ENCODE measurements at places on chromosomes 13 and 19.

- no peak for DNase-seq
Observed at GRCh38 chr13:25046274-25046984, 49.5 kb upstream of the PABPC3 start.

DNA sequence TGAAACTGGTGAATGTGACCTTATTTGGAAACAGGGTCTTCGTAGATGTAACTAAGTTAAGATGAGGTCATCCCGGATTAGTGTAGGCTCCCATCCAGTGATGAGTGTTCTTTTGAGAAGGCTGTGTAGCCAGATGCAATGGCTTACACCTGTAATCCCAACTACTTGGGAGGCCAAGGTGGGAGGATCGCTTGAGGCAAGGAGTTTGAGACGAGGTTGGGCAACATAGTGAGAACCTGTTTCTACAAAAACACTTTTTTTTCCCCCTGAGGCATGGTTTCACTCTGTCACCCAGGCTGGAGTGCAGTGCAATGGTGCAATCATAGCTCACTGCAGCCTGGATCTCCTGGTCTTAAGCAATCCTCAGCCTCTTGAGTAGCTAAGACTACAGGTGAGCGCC, 36.4 kb downstream of the FBN3 start:
- DNase-seq: no peak

GRCh38 chr13:23960566-23961156, 63.4 kb upstream of the C1QTNF9B start:
- peak; percentile 55 for DNase-seq

- no peak for DNase-seq
Observed at GRCh38 chr13:50026788-50027473, 11.7 kb downstream of the KCNRG start.

- DNase-seq: peak; percentile 75
Observed at GRCh38 chr13:100825557-100825956, 151.0 kb upstream of the TMTC4 start.

- DNase-seq: peak; percentile 68
Observed at GRCh38 chr19:12666265-12667048, at the start of the genes MAN2B1 and WDR83. MAN2B1 (minus strand) TSS chr19:12666742; CDS start chr19:12666701, 41 bp downstream. WDR83 (plus strand) TSS chr19:12666807; CDS start chr19:12669791, 2,984 bp downstream.

DNA sequence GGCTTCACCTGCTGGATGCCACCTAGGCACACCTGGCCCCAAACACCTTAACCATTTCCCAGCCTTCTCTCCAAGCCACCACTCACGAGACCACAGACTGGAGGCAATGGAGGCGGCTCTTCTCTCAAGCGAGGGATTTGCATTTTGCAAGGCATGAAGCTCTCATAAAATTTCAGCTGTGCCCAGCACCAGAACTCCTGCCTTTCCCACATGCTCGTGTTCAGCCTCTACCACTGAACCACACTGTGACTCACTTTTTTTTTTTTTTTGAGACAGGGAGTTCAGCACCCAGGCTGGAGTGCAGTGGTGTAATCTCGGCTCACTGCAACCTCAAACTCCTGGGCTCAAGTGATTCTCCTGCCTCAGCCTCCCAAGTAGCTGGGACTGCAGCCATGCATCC, 10.6 kb downstream of the NANOS3 start:
- no peak for DNase-seq

GRCh38 chr13:90884066-90884465, 463.4 kb upstream of the MIR17HG start:
- DNase-seq: no peak

- no peak for DNase-seq
Observed at GRCh38 chr19:38062959-38063761, 156.2 kb downstream of the SIPA1L3 start.

DNA sequence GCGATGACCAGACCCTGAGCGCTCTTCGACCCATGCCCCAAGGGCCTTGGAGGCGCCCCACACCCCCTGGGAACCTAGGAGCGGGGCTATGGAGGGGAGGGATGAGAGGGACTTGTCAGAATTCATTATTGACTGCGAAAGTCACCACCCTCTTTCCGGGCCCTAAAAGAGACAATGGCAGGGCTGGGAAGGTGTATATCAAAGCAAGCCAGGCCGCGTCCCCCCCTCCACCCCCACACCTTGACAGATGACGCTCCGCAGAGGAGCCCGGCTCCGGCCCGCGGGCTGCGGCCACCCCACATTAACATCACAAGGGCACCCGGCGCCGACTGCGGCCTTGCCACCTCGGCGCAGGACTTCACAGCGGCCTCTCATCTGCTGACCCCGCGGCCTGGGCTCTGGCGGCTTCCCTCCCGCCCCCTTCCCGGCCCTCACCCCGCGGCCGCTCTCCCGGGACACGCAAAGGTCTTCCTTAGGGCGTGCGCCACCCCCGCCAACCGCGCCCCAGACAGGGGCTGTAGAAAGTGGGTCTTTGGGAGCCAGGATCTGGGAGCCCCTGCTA, 2.4 kb downstream of the CDX2 start:
- no peak for DNase-seq

GRCh38 chr19:35529241-35530218, 1.4 kb upstream of the SBSN start:
- no peak for DNase-seq

DNA sequence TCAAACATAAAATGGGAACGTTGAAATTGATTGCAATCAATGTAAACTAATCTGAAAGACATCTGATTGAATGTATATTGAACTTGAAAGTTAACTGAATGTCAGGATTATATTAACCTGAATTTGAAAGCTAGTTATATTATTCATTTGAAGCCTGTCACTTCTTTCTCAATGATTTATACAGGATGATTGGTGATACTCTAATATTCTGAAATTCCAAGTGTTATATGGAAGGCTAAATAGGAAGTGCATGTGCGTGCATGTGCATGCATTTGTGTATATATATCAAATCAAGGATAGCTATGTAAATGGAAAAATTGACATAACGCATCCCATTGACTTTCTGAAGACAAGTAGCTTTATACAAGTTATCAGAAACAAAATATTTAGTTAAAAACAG, 143.3 kb downstream of the LMO7 start:
- DNase-seq: no peak

DNA sequence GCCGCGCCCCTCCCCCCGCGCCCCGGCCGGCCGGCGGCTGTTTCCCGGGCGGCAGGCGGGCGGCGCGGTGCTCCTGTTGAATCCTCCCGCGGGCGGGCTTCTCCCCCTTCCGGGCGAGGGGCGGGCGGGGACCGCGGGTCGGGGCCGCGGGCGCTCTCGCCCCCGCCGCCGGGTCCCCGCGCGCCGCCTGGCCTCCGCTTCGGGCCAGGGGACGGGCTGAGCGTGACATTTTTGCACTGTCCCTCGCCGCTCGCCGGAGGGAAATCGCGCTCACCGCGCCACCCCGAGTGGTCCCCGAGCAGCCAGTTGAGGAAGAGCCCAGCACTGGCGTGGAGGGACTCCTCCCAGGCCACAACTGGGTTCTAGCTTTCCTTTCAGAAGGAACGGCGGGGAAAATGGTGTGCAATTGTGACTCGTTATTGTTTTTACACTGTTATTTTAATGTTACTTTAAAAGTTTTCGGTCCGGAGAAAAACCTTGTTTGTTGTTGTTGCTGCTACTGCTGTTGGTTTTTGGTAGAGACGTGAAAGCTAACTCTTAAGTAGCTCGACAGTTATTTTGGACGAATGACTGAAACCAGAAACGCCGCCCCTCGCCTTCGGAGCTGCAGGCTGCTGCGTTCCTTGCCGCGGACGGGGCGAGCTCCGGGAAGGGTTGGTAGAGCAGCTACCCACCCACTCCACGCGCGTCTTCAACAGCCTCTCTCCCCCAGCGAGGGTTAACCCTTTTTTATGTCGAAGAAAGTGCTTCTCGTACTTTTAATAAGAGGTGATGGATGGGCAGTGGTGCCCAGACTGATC, 959 bp downstream of the PDS5B start:
- DNase-seq: peak; percentile 64

- no peak for DNase-seq
Observed at GRCh38 chr13:100714478-100714877, 39.9 kb upstream of the TMTC4 start.

DNA sequence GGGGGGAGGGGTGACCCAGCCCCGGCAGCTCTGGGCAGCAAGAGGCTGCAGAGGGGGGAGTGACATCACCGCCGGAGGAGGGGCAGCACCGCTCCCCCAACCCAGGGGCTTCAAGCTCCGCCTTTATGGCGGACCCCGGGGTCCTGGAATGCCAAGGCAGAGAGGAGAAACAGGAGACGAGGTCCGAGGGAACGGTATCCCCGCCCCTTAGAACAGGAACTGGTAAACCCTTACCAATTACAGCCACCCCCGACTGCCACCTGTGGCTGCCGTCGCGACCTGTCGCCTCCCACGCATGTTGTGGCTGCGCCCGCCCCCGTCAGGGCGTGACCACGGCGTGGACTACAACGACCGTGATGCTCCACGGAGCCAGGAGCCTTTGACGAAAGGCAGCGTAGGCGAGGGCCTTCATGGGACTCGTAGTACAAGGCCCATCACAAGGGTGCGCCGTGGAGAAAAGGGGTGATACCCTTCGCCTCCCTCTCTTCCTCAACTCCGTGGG, 4.1 kb upstream of the KCNC3 start:
- peak; percentile 79 for DNase-seq

DNA sequence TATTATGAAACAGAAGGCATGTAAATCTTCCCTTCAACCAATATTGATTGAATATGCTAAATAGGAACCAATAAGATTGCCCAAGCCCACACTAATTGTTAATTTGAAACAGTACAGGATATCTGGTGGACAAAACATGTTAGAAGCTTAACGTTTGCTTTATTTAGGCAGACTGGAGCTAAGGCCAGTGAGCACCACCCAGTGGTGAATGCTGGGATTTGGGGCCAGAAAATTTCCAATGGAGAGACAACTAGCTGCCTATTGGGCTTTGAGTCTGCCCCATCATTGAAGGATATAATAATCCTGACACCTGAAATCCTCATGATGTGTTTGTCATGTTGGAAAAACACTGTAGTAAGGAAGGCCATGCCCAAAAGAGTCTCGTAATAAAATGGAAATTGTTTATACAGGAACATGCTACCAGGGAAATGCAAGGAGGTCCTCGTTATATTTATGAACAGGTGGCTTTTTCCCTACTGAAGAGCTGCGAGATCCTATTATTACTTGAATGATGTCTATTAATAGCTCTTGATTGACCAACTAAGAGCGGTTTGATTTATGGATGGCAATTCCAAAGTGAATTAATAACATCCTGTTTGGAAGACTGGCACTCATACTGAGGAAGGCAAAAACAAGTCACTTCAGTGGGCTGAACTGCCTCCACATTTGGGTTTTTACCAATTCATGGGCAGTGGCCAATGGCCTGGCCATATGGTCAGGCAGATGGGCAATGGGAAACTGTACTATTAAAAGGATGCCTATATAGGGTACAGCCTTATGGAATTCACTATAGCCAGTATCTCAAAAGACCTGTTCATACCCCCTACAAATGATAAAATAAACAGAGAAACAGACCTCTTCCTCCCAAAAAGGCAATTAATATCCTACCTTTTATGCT, 8.7 kb downstream of the SIGLECL1 start:
- peak; percentile 19 for DNase-seq

DNA sequence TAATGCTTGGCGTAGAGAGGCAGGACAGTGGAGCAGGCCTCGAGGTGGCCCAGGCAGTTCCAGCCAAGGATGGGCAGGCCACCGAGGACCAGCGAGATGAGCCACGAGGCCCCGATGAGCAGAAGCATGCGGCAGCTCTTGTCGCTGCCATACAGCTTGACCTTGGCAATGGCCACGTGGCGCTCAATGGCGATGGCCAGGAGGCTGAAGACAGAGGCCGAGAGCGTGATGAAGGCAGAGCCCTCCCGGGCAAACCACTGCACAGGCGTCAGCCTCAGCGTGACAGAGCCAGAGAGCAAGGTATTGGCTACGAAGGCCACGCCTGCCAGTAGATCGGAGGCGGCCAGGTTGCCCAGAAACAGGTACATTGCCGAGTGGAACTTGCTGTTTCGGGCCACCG, 6.8 kb downstream of the S1PR2 start:
- no peak for DNase-seq

DNA sequence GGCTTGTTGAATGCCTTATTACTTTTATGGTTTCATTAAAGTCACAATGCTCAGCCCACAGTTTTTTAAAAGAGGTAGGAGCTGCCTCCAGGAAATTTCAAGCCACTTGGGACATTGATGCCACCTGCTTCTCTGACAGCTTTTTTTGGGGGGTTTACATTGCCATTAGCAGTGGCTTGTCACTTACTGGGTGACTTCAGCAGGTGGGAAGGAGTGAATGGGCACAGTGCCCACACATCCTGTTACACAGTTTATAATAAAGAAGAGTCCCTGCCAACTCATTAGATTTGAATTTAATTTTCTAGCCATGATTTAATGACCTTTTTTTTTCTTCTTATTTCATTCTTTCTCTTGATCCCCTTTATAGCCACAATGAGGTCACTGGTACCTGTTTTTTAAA, 61.0 kb downstream of the NHLRC3 start:
- no peak for DNase-seq

DNA sequence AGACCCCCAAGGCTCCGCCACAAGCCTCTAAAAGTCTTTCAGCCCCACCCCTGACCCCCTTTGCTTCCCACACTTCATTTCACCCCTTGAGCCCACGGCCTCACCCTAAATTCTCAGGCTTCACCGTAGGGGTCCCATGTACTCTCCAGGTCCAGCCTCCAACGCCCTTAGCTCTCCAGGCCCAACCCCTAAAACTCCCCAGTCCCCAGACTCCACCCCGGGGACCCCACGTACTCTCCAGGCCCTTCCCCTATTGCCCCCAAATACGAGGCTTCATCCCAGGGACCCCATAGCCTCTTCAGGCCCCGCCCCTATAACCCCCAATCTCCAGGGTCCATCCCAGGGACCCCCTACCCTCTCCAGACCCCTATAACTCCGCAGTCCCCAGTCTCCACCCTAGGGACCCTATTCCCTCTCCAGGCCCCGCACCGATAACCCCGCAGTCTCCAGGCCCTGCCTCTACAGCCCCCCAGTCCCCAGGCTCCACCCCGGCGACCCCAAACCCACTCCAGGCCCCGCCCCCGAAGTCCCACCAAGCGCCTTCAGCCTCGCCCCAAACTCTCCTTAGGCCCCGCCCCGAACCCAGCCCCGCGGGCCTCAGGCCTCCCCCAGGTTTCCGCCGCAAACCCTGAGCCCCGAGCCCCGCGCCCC, 619 bp downstream of the MED16 start:
- no peak for DNase-seq

- no peak for DNase-seq
Observed at GRCh38 chr13:112703449-112704284, 13.8 kb downstream of the ATP11A start.

GRCh38 chr13:113534236-113534860, 43.8 kb upstream of the DCUN1D2 start:
- no peak for DNase-seq

GRCh38 chr19:51822325-51822724, 27.4 kb downstream of the FPR3 start:
- DNase-seq: no peak

DNA sequence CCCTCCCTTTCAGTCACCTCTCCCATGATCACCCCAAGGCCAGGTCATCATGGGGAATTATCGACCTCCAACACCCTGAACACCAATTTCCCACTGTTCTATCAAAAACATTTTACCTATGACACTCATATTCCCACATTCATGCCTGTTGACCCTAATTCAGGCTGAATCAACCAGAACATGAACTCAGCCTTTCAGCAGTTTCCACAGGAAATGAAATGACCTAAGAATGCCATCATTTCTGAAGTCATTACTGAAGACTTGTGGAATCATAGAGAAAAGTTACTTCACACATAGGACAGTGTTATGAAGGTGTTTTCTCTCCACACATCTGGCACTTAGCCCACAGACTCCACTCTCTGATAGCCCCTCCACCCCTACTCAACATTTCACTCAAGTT, 29.9 kb upstream of the FAM124A start:
- DNase-seq: peak; percentile 21

GRCh38 chr13:99385161-99385560, 78.0 kb upstream of the GPR183 start:
- DNase-seq: no peak
